Activated CD4-positive, alpha-beta T cell treated with anti-CD3 and anti-CD28 coated beads, Interleukin-2, amount 50 U/mL, for 24 hours (primary cell): ENCODE measurements at places on chromosomes 6 and 20.

- DNase-seq = no peak
Observed at GRCh38 chr20:10508060-10508459, 73.0 kb downstream of the SLX4IP start.

GRCh38 chr6:146305092-146305491 is 238.5 kb upstream of the RAB32 start:
- no peak for DNase-seq

- DNase-seq = no peak
Observed at GRCh38 chr20:10357061-10357708, 76.8 kb downstream of the MKKS start.

DNA sequence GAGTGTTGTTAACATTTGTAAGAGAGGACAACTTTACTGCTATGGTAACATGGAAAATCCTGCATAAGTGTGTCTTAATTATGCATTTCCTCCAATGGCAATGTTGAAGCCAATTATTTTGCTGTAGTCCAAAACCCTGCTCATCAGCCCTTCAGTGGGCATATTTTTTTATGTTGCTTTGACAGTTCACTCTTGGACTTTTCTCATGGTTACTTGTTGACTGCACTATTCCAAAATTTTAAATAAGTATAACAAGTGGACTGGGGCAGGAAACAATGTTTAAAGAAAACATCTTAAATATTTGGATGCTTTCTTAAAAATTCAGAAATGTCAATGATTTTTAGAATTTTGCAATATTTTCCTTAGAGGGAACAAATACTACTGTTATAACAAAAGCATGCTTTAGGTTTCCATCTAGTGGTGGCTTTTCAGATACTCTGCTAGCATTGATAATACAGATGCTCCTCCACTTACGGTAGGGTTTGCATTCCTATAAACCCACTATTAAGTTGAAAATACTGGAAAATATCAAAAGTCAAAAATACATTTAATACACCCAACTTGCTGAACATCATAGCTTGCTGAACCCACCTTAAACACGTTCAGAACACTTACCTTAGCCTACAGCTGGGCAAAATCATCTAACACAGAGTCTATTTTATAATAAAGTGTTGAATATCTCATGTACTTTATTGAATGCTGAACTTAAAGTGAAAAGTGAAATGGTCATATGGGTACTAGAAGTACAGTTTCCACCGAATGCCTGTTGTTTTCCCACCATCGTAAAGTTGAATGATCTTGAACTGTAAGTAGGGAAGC is 86.4 kb downstream of the ADGRG6 start:
- no peak for DNase-seq

GRCh38 chr6:63546697-63547096 is 25.6 kb upstream of the LOC128125822 start:
- DNase-seq = no peak

- DNase-seq = no peak
Observed at GRCh38 chr20:8242827-8243724, 111.0 kb downstream of the PLCB1 start.
